NCI-H226 (cell line): ENCODE measurements at places on chromosomes 12 and 14.

DNA sequence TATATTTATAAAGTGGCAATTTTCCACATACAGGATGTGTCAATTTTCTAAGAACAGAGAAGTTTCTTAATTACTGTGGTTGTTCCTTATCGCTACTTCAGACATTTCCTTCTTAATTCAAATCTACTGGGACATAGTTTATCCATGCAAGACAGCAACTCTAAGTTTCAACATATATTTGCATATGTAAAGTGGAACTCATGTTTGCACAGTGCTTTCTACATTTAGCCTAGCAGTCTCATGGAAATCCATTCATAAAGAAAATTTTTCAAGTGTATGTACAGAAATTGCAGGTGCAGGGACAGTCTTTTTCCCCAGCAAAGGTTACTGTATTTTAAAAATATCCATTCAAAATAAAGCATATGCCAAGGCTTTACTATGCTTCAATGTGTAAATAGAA is 956.7 kb upstream of the SEL1L start:
- DNase-seq = no peak

DNA sequence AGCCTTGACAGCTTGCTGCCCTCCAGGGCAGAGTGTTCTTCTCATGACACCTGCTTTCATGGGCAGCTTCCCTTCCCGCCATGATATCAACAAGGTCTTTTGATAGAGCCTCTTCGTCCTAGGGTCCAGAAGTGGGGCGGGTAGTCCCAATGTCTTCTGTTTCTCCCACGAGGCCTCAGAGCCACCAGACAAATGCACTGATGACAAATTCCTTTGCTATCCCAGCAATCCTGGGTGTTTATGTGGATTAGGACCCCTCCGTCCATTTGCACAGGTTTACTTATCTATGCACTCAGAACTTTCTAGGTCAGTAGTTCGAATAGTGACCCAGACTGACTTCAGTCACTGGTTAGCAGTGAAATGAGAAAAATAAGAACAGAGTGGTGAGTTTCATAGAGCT is 52.6 kb upstream of the PRMT8 start:
- no peak for DNase-seq

- peak; percentile 40 for DNase-seq
Observed at GRCh38 chr14:104436047-104436591, 143.4 kb upstream of the C14orf180 start.

- no peak for DNase-seq
Observed at GRCh38 chr12:10503460-10503859, 2.2 kb upstream of the EIF2S3B start.

DNA sequence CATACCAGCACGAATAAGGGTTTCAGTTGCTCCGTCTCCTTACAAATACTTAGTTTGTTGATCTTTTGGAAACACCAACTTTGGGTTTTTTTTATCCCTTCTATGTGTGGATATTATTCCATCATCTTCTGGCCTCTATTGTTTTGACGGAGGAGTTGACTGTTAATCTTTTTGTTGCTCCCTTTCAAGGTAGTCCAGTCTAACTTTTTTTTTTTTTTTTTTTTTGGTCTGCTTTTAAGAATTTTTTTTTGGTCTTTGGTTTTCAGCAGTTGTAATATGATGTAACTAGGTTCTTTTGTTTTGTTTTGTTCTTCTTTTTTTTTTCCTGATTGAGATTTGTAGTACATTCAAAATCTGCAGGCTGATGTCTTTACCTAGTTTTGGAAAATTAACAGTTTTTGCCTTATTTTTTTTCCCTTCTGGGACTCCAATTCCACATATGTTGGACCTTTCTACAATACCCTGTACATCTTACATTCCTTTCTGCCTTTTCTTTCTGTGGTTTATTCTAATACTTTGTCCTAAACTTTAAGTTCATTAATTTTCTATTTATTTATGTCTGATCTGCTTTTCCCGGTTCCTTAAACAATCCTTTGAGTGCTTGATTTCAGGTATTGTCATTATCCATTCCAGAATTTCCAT is 54.9 kb downstream of the DNAH10 start:
- no peak for DNase-seq

- no peak for DNase-seq
Observed at GRCh38 chr12:71838676-71839075, 883 bp upstream of the TBC1D15 start.

DNA sequence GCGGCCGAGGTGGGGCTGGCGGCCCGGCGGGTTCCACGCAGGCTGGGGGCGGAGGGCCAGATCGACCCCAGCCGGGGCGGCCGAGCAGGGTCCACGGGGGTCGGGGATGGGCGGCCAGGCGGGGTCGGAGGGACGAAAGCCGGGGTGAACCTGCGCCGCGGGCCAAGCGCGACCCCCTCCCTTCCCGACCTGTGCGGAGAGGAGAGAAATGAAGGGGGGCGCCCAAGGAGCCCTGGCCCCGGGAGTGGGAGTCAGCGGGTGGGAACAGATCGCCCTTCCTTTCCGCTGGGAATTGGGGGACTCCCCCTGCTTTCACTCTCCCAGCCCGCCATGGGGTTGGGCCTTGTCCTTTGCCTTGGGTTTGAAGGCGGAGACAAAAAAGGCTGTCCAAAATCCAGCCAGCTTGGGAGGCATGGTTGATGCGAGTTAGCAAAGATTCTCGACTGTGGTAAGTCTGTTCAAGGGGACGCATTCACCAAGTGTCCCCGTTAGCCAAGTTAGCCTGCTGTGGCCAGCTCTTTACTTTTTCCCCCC is 559 bp upstream of the CKAP4 start:
- DNase-seq = peak; percentile 77
